ENCODE measurements at places on chromosomes 7 and 10. TPM values are rescaled to one million over a fixed set of nuclear protein-coding genes. Genes with fewer than 3 reads are reported as not detected.

The PRPS1L1 gene
- not detected for total RNA-seq

The ADAM12 gene
- 126 TPM for total RNA-seq

The MOGAT3 gene
- not detected for total RNA-seq

The SMKR1 gene
- total RNA-seq = not detected

The LRCH4 gene
- total RNA-seq = 62.5 TPM

The PLPP4 gene
- 44.1 TPM for total RNA-seq

The BNIP3 gene
- 141 TPM for total RNA-seq

The RHBDD2 gene
- total RNA-seq = 54.7 TPM

The PDZD7 gene
- 2.2 TPM for total RNA-seq

The SLC13A1 gene
- not detected for total RNA-seq

The UCN3 gene
- not detected for total RNA-seq

The USP6NL gene
- total RNA-seq = 16.6 TPM

The SFTPA1 gene
- not detected for total RNA-seq

The MMD2 gene
- total RNA-seq = not detected

The CASTOR2 gene
- 21.3 TPM for total RNA-seq

The SRRM3 gene
- 2.7 TPM for total RNA-seq

The DPP6 gene
- total RNA-seq = 0.48 TPM

The AVL9 gene
- total RNA-seq = 28.2 TPM

The HTR5A gene
- total RNA-seq = not detected

The IQCE gene
- total RNA-seq = 13.8 TPM

The MBL2 gene
- total RNA-seq = not detected

The LRRC18 gene
- not detected for total RNA-seq

The NANOS1 gene
- total RNA-seq = 3.0 TPM

The FAM25G gene
- not detected for total RNA-seq

The LRWD1 gene
- 28.5 TPM for total RNA-seq

The RADIL gene
- total RNA-seq = 0.22 TPM
